ENCODE measurements at places on chromosomes 11 and 22.

DNA sequence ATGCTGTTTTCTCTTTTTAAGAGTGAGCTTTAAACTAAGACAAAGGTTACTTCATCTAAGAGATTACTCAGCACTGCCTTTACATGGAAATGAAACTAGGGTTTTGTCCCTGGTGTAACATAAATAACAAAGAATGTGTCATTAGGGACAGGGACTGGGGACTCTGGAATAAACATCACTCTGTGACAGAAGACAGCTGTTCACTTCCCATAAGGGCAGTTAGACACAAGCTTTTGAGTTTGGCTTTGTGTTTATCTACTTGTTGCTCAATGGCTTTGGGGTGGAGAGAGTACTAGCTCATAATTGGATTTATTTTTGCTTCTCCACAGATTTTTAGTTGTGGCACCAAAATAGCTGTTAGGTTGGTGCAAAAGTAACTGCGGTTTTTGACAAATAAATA is 154.5 kb downstream of the OR4C45 start:
- DNase-seq = no peak

- DNase-seq = no peak
These were observed 108.6 kb downstream of the SYN3 start for GRCh38 chr22:32949391-32950173.

GRCh38 chr11:79198898-79199250 is 242.0 kb downstream of the TENM4 start:
- no peak for DNase-seq

- DNase-seq = no peak
These were observed 29.7 kb upstream of the TMPRSS4 start for GRCh38 chr11:118046964-118047700.

DNA sequence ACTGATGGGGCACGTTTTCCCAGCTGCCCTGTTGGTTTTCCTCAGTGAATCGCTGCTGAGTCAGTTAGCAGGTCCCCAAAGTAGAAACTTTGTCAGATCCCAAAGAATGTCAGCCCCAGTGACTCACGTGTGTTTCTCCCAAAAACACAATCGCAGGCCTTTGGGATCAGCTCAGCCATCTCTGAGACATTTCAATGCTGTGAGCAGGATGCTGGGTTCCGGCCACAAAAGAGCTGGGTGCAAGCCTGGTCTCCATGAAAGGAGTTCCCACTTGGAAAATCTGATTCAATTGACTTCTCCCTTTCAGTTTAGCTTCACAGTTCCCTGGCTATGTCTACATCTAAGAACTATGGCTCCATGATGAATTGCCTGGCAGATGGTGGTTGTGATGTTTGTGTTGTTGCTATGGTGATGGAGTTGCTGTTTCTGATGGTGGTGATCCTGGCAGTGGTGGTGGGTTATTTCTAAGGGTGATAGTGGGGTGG is 28.0 kb downstream of the MYEOV start:
- DNase-seq = no peak

DNA sequence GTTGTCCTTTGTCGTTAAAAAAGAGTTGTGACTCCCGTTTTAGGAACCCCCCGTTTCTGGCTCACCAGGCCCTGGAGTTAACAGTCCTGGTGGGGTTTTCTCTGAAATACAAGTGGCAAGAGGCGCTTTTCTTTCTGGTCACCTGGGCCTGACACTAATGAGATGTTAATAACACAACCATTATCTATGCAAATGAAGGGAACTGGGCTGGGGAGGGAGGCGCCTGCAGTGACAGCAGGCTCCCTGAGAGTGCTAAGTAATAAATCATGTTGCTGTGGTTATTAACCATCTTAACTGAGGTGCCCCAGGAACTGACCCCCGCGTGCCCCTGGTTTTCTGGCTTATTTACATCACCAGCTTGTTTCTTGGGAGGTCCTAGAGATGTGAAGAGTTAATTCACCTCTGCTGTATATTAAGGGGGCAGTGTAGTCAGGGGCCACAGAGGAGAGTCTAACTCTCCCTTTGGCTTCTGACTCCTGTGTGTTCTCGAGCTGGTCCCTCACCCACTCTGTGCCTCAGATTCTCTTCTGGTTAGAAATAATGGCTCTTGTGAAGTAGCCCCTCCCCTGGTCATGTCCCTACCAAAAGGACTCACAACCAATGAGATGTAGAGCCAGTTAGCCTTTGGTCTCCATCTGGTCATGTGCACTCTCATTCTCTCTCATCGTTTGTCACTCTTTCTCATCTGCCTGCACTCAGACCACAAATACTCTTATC is 276.6 kb upstream of the CADM1 start:
- DNase-seq = no peak

DNA sequence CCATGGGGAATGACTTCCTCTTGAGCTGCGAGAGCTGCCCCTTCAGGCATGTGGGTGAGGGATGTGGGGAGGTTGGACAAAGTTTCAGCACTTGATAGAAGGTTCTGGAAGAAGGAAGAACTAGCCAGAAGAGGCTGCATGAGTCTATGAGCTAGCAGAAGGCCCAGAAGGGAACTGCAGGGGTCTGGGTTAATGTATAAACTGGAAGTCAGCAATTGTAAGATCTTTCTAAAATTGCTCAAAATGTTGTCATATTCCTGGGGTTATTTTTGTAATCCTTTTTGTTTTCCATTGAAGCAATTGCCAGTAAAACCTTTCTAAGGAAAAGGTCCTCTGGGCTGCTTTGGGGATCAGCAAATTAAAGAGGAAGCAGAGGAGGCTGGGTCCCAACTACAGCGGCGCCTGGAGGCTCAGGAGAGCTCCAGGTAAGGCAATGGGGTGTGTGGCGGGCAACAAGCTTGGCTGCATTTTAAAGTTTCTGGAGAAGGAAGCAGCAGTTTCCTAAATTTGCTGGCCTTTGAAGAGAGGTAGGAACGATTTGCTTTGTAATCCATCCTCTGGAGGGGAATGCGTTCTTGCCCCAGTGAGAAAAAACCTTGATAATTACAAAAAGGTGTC is 29.2 kb downstream of the ADAMTS15 start:
- DNase-seq = no peak

DNA sequence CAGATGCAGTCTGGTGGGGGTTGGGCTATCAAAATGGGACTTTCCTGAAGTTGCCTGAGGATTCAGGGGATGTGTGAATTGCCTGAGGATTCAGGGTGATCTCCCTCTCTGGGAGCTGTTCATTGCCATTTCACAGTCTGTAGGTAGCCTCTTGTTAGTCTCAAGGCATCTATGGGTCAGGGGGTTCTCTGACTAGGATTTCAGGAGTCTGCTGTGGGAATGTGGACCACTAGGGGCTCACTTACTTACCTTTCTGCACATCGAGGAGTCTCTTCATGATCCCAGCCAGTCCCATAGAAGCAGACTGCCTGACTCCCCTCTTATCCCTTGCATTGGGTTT is 54.0 kb downstream of the KCNQ1OT1 start:
- DNase-seq = no peak

DNA sequence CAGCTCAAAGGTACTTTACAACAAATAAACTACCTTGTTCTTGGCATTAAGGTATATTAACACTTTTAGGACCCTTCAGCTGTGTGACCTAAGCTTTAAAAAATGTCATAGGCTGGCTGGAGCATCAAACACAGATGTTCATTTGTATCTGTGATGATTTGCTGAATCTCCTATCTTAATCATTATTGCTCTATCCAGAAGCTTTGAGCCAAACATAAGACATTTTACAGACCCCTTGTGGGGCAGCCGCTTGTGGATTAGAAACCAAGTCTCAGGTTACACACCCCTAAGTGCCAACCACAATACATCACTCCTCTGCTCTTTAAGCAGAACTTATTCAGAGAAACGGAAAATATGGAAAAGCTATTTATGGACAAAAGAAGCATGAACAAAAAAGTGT is 394.2 kb upstream of the CCDC90B start:
- peak; percentile 2 for DNase-seq

DNA sequence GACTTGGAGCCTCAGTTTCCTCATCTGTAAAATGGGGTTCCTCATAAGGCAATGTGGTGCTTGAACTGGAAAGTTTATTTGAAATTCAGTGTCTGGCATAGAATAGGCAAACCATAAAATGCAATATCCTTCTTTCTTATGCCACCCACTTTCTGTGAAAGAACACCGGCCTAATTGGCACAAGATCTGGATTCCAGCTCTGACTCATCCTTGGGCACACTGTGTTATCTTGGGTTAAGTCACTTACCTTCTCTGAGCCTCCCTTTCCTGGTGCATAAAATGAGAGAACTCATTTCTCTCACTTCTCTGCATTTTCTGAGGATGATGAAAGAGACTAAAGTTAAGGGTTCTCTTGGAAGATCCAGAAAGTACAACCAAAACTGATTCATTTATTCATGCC is 5.1 kb downstream of the INSC start:
- no peak for DNase-seq

DNA sequence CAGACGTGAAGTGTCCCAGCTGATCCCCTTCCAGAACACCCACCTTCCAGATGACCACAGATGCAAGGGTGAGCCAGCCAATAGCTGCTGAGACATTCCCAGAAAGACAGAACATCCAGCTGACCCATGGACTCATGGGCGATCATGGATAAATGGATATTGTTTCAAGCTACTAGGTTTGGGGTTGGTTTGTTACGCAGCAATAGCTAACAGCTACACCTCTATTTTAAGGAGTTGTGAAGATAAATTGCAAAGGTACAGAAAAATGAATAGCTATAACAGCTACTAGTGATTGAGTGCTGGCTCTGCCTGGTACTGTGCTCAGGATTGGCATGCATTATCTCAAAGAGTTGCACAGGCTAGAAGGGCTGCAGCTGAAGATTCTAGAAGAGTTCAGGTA is 122.5 kb downstream of the MIAT start:
- no peak for DNase-seq

GRCh38 chr11:46279126-46280099 is 2.0 kb downstream of the CREB3L1 start:
- peak; percentile 69 for DNase-seq
